Daoy (cell line): ENCODE measurements at places on chromosomes 13 and 19. TPM values are rescaled to one million over a fixed set of nuclear protein-coding genes. Genes with fewer than 3 reads are reported as not detected.

- DNase-seq: no peak
These were observed 2.8 kb downstream of the COL4A2 start for GRCh38 chr13:110309661-110310524.

The NKPD1 gene
- total RNA-seq: 0.11 and 1.4 TPM in 2 replicates

The ZNF610 gene
- 3.8 and 6.5 TPM in 2 replicates for total RNA-seq

The ZNF324B gene
- total RNA-seq: 9.0 and 13.5 TPM in 2 replicates

- DNase-seq: no peak
These were observed 391.0 kb downstream of the FGF9 start for GRCh38 chr13:22061806-22062391.

DNA sequence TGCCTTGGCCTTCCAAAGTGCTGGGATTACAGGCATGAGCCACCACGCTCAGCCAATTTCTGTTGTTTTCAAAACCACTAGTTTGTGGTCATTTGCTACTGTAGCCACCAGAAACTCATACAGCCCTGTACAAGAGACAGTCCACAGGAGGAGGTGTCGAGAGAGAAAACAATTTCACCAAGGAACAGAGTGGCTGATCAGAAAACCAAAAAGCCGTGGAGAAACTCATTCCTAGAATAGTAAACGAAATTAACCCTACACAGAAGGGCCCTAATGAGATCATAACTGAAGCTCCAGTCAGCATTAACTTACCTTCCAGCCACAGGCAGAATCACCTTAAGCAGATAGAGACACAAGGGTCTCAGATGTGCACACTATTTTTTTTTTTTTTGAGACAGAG lies 3.8 kb upstream of the CCDC124 start:
- DNase-seq: no peak

GRCh38 chr13:76645632-76646031 lies 240.6 kb downstream of the KCTD12 start:
- no peak for DNase-seq

- DNase-seq: no peak
These were observed 203.9 kb downstream of the COL4A1 start for GRCh38 chr13:110103026-110103425.
